ENCODE measurements at places on chromosomes 12 and 14.
A peak's percentile ranks its signal among the peaks of the same experiment; 100 is the strongest.

- DNase-seq, result no peak
Measured at GRCh38 chr12:57343703-57344378, 87.0 kb downstream of the R3HDM2 start.

- DNase-seq, result no peak
Measured at GRCh38 chr12:109880938-109881337, 597 bp upstream of the GLTP start.

DNA sequence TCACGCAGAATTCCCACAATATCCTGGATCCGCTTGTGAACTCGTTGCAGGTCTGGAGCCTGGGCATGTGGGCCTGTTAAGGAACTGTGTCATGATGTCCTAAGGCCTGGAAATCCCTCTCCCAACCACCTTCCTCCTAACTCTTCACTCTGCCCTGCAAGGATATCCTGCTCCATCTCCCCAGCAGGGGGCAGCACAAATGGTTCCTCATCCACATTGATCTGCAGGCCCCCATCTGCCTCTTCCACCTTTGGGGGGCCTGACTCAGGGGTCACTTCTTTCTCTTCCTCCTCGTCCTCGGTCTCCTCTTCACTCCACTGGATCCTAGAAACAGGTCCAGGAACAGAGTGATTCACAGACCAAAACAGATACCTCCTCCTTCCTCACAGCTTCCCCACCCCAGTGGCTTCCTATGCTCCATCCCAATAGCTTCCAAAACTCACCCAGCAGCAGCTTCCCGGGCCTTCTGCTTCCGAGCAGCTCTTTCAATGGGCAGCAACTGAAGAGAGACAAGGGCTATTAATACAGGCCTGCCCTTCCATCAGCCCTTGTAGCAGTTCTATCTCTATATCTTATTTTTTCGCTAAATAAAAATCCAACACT, 4.5 kb downstream of the NOP2 start:
- no peak for DNase-seq

DNA sequence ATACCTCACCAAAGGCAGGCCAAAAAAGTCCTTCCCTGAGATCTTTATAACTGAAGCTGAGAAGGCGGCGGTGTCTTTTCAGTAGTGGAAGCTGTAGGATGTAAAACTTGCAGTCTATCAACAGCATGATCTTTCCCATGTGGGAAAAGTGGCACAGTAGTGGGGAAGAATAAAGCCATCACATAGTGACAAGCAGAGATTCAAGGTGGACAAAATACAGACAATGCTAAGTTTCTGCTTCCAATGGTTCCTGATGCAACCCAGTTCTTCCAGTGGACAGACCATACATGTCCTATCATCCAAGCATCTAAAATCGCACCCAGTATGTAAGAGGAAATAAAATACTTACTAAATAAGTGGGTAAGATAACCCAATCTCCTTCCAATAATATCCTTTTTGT, 4.1 kb downstream of the RPS6KA5 start:
- DNase-seq, result no peak

DNA sequence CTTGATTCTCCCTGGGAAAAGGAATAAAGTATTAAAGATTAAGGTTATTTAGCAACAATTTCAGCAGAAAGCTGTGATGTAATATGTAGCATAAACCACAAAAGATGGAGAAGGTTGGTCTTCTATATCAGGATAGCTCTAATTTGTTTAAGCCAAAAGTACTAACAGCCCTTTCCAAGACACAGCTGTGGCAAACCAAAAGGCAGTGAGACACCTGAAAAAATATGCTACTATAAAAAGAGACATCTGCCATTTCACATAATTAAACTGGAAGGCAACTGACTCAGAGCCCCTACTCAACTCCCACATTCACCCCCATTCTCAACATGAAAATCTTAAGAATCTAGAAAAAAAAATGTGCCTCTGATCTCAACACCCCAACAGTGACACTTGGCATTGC, 390.2 kb upstream of the PRICKLE1 start:
- no peak for DNase-seq

DNA sequence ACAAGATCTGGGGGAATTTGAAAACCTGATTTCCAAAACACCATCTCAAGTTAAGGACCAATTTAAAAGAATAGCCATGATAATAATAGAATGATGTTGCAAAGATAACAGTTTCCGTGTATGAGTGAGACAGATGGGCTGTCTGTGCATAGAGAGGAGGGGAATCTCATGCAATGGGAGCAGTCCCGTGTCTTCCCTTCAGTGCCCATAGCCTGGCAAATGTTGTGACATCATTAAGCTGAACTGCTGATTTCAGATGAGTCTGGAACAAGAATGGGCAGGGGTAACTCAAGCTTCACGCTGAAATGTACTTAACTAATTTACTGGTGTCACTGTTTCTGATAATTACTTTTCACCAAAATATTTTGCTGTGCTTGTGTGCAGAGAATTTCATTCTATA, 454.0 kb downstream of the FOXG1 start:
- DNase-seq, result no peak

- DNase-seq, result no peak
Measured at GRCh38 chr12:104605685-104606084, 148.9 kb downstream of the CHST11 start.

DNA sequence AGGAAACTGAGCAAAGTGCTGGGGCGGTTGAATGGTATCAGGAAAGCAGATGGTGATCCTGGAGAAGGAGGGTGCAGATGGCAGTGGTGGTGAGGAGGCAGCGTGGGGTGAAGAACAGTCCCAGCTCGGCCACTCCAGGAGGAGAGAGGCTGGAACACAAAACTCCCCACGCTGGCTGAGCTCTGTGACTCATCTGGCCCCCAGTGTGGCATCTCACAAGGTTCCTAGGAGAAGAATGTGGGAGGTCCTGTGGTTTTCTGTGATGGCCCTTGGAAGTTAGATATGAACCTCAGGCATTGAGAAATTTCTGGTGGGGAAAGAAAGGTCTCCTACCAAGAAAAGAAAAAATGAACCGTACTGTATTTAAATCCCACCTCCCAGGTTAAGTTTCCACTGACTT, 8.0 kb upstream of the NRXN3 start:
- no peak for DNase-seq

- peak; percentile 84 for DNase-seq
Measured at GRCh38 chr14:71588028-71588427, 344.2 kb upstream of the RGS6 start.

DNA sequence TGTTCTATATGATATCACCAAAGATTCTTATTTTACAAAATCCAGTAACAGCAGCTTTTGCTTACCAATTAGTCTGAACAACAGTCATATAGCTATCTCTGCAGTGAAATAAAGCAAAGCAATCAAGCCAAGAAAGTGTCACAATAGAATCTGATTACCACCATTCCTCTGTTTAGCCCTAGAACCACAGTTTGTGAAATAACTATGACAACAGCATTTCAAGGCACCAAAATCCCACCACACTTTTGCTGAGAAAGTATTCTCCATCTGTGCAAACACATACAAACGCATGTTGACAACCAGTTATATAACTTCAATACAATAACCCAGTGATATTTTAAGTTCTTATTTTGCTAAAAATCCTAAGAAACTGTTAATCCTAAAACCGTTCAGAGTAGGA, 7.4 kb downstream of the PPP1R13B start:
- DNase-seq, result no peak

GRCh38 chr12:88717188-88717587, 136.9 kb upstream of the KITLG start:
- DNase-seq, result no peak

DNA sequence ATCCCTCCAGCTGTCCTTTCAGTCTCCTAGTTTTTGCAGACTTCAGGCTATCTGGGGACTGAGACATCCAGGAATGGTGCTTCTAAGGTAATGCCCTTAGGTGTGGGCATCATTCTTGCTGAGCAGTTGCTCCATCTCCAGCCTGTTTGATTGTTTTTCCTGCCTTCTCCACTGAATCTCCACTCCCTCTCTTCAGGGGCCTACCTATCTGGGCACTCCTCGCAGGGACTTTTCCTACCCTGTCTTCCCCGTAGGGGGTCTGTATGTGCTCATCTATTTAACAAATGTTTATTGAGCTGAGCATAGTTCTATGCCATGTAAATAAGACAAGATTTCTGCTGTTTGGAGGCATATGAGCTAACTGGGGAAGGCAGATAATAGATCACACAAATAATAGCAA, 2.5 kb downstream of the FITM1 start:
- DNase-seq, result no peak

DNA sequence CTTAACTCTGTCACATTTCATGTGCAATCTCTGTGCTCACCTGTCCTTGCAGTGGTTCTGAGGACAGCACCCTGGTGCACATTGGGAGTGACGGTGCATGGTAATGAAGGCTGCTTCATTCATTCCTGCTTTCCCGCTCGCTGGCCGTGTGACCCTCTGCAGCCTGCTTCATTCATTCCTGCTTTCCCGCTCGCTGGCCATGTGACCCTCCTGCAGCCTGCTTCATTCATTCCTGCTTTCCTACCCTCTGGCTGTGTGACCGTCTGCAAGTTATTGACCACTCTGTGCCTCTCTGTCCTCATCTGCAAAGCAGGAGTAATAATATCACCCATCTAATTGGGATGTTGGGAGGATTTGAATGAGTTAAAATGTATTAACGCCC, 189.1 kb upstream of the TMEM132C start:
- no peak for DNase-seq

- no peak for DNase-seq
Measured at GRCh38 chr12:10042167-10042566, 11.7 kb downstream of the CLEC9A start.

- DNase-seq, result no peak
Measured at GRCh38 chr14:76473481-76474263, 97.7 kb downstream of the ESRRB start.

DNA sequence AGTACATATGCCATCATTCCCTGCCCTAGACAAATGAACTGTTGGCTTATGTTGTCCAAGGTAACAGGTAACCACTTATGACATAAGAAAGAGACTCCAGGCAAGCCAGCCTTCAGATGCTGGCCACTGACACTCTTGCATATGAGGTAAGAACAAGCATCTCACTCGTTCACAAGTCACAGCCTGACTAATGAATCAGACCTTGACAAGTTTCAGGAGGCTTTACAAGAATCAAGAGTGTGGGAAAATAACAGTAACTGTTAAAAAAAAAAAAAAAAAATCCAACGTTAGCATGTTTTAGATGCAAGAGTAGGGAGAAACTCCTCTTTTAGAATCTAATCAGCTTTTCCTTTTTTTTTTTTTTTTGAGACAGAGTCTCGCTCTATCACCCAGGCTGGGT, 40.7 kb downstream of the ZFYVE1 start:
- no peak for DNase-seq

GRCh38 chr12:66247741-66248140, 54.6 kb upstream of the HELB start:
- DNase-seq, result no peak

DNA sequence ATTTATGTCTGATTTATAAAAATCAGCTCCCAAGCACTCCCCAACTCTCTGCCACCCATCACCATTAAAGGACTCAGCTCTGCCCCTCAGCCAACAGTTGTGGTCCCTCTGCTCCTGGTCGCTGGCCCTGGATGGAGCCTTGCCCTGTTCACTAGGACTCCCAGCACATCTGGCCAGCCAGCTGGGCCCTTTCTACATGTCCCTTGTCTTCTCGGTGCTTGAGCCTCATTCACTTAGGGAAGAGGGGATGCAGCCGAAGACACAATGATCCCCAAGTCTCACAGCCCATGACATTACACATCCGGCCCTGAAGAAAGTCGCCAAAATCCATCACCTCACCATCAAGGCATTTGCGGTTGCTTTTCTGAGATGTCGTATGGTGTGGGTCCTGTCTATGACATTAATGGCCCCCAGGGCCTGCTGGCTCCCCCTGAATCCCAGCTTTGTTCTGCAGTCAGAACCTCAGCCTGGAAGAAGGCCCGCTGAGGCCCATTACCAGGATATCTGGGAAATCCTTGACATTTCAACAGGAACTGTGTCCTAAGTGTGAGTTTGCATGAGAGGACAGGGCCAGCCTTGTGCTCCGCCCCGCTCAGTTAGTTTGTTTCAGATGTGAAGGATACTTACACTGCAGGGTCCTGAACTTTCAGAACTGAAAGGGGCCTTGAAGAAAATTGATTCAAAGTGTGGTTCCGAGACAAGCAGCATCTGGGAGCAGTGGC, 19.1 kb downstream of the TSPAN11 start:
- DNase-seq, result no peak

GRCh38 chr14:58106446-58106845, 45.6 kb downstream of the ARMH4 start:
- no peak for DNase-seq

DNA sequence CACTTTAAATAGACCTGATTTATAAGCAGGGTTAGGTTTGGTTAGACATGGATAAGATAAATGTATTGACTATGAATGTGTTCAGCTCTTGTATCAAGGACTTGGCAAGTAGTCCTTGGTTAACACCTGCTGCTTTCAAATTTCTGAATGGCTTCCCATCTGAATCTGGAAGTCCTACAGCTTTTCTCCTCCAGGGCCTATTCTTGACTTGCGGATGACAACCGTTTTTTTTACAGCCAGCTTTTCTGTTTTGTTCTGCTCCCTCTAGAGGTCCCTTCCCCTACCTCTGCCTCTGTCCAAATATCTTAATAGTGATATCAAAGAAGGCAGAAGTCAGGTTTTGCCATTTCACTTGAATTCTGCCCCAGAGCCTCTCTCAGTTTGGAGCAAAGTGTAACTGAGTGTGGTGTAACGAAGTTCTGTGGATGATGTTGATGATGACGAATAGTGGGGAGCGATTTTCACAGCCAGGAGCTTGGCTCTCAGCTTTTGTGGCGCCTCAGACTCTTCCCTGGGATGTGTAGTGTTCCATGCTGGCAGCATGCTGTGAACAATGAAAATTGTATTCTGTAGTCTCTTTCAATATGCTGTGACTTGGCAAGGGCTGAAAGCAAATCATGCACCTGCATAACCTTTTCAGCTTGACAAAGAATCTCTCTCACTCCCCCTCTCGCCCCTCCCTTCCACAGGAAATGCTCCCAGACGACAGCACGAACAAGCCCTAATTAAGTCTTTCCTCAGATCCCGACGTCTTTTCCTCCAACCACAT, 5.0 kb upstream of the SLC4A8 start:
- no peak for DNase-seq

- DNase-seq, result peak; percentile 68
Measured at GRCh38 chr12:57483466-57483865, 3.8 kb upstream of the ARHGAP9 start.

DNA sequence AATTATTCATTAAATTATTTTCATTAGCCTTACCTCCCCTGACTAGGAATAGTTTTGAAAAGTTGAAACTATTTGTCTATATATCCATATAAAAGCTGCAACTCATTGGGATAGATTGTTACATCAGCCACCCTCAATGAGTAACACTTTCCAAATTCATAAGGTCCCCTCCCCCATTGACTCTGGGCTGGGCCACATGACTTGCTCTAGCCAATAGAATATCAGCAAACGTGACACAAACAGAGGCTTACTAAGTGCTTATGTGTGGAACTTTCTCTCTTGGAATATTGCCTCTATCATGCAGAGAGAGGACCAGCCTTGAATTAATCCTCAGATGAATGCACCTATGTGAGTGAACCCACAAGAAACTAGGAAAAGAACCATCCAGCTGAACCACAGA, 213.7 kb downstream of the CCDC59 start:
- no peak for DNase-seq

GRCh38 chr12:108629151-108629550, 4.5 kb downstream of the SELPLG start:
- no peak for DNase-seq
